Right lung (tissue), 10 donors: ENCODE measurements at places on chromosomes 6 and 20. TPM values are rescaled to one million over a fixed set of nuclear protein-coding genes. Genes with fewer than 3 reads are reported as not detected.

RRP36 gene
- 50.2 TPM for polyA plus RNA-seq

SNAI1 gene
- polyA plus RNA-seq, result 7.7 TPM

LY6G6C gene
- polyA plus RNA-seq, result 0.69 TPM

LRRC73 gene
- polyA plus RNA-seq, result 0.58 TPM

MCCD1 gene
- polyA plus RNA-seq, result not detected

RFX6 gene
- 1.0 TPM for polyA plus RNA-seq

RIOK1 gene
- 30.7 TPM for polyA plus RNA-seq
